Islet precursor cell (in vitro differentiated cells): ENCODE measurements at places on chromosomes 3 and 15.

DNA sequence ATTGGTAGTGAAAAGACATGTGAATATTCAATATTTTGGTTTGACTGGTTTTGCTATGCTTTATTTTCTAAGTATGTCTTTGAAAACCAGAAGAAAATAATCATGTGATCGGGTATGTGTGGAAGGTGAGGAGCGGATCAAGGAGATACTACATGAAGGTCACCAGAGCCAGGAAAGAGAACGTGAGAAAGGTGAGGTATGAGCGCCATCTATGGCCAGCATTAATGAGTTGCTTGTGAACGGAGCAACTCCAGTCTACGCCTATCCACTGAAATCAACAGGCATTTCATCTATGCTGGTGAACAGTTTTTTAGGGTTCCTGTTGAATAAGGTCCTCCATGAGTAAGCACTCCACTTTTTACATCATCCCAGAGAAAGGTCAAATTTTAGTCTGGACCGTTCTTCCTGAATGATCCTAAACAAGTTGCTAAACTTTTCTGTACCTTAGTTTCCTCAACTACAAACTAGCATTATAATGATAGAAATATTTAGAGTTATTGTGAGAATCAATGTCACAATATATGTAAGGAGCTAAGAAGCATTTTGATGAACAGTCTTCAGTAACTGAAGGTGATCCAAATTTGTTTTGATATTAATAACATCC lies 1435.2 kb upstream of the CADM2 start:
- peak; percentile 85 for DNase-seq

DNA sequence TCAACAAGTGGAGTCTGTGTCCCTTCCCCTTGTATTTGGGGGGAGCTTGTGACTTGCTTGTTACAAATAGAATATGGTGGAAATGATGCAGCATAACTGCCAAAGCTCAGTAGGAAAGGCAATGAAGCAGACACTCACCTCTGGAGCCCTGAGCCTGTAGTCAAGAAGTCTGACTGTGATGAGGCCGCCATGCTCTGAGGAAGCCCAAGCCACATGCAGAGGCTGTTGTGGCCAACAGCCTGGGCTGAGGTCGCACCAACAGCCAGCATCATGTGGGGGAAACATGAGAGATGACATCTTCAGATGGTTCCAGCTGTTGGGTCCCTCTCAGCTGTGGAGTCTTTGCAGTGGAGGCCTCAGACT lies 161.4 kb downstream of the CHSY1 start:
- DNase-seq: no peak

- DNase-seq: no peak
These were observed 24.8 kb downstream of the TMEM212 start for GRCh38 chr3:171867981-171868380.

- no peak for DNase-seq
These were observed 43.4 kb downstream of the NSUN3 start for GRCh38 chr3:94106268-94106667.

GRCh38 chr3:121943431-121943830 lies 49.2 kb downstream of the SLC15A2 start:
- DNase-seq: no peak
